ENCODE measurements at places on chromosomes 16 and 17. TPM values are rescaled to one million over a fixed set of nuclear protein-coding genes. Genes with fewer than 3 reads are reported as not detected.

ORC6 gene
- total RNA-seq: 0.94 TPM

ODAD4 gene
- total RNA-seq: 0.35 TPM

LDHD gene
- 0.12 TPM for total RNA-seq

ZNF768 gene
- total RNA-seq: 10.3 TPM

CD7 gene
- not detected for total RNA-seq

TBC1D3I gene
- total RNA-seq: not detected

HOXB3 gene
- total RNA-seq: 2.6 TPM

ZFP3 gene
- total RNA-seq: 0.47 TPM

PTGES3L gene
- not detected for total RNA-seq

XAF1 gene
- total RNA-seq: 59.9 TPM

ALKBH5 gene
- 99.0 TPM for total RNA-seq

SHPK gene
- total RNA-seq: 10.4 TPM

GRAP gene
- total RNA-seq: 0.08 TPM

SEPTIN12 gene
- total RNA-seq: not detected

CA4 gene
- not detected for total RNA-seq

STAC2 gene
- under 0.01 TPM for total RNA-seq

MEIOB gene
- 0.23 TPM for total RNA-seq

SLFN11 gene
- total RNA-seq: 62.4 TPM

PDK2 gene
- 18.3 TPM for total RNA-seq

KCNH6 gene
- not detected for total RNA-seq

NEUROD2 gene
- not detected for total RNA-seq

AIPL1 gene
- not detected for total RNA-seq

ULK2 gene
- total RNA-seq: 42.8 TPM

FOXL1 gene
- total RNA-seq: 1.1 TPM

GNG13 gene
- total RNA-seq: not detected

ACSM3 gene
- 0.90 TPM for total RNA-seq

TEKT5 gene
- not detected for total RNA-seq

MGAT5B gene
- total RNA-seq: 0.08 TPM

ARMC5 gene
- total RNA-seq: 7.7 TPM

VMO1 gene
- 0.08 TPM for total RNA-seq

FMNL1 gene
- not detected for total RNA-seq

WNT3 gene
- 0.59 TPM for total RNA-seq

CA7 gene
- not detected for total RNA-seq

MYH8 gene
- total RNA-seq: not detected

EXOC3L1 gene
- not detected for total RNA-seq

IRX6 gene
- total RNA-seq: not detected

IL17C gene
- total RNA-seq: not detected

ABCC6 gene
- 0.30 TPM for total RNA-seq

TERB1 gene
- 0.08 TPM for total RNA-seq

SDR42E1 gene
- 0.08 TPM for total RNA-seq

PHKB gene
- total RNA-seq: 84.8 TPM

CIBAR2 gene
- 0.15 TPM for total RNA-seq

B3GNT9 gene
- total RNA-seq: 26.5 TPM

CCL23 gene
- total RNA-seq: not detected

KCNAB3 gene
- total RNA-seq: 0.15 TPM

SRCIN1 gene
- under 0.01 TPM for total RNA-seq

SULT1A3 gene
- total RNA-seq: 1.2 TPM

TNFSF12 gene
- 3.9 TPM for total RNA-seq
